ENCODE measurements at places on chromosomes 13 and 19.
A peak's percentile ranks its signal among the peaks of the same experiment; 100 is the strongest.

DNA sequence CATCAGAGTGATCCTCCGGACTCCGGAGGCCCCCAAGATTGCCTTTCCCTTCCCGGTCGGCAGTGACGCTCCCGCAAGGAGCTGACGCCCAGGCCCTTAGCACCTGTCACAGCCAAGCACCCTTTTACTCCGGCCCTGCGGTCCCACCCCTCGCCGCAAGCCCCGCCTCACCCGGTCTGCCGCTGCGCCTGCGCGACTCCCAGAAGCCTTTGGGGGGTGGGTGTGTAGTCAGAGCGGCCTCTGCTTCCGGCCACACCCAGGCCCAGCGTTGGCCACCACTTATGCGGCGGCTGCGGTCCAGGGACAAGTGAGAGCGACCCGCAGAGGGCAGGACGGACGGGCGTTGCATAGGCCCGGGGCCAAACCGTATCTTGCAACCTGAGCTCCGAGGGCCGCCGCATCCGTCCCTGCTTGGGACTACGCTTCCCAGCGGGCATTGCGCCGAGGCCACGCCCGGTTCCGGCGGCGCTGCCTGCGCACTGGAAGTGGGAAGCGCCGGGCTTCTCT, 441 bp upstream of the ZFP28 start:
- peak; percentile 85 for DNase-seq

DNA sequence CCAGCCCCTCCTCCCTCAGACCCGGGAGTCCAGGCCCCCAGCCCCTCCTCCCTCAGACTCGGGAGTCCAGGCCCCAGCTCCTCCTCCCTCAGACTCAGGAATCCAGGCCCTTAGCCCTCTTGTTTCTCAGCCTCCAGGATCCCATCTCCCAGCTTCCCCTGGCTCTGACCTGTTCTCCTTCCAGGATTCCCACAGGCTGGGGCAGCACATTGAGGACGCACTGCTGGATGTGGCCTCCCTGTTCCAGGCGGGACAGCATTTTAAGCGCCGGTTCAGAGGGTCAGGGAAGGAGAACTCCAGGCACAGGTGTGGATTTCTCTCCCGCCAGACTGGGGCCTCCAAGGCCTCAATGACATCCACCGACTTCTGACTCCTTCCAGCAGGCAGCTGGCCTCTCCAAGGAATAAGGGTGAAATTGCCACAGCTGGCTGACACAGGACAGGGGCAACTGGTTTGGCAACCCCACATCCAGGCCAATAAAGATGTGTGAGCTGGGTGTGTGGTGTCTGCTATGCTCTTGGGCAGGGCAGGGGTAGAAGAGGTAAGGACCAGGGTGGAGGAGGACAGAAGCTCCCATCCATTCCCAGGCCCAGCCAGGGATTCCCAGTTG, 22.4 kb downstream of the CPT1C start:
- DNase-seq = no peak

- no peak for DNase-seq
These were observed 3.9 kb upstream of the GSK3A start for GRCh38 chr19:42246143-42246921.

- no peak for DNase-seq
These were observed 61.8 kb downstream of the AKAP11 start for GRCh38 chr13:42333613-42334328.

- DNase-seq = no peak
These were observed 560 bp upstream of the FAM83E start for GRCh38 chr19:48615231-48616040.

GRCh38 chr13:61258185-61258584, 157.5 kb downstream of the PCDH20 start:
- no peak for DNase-seq

DNA sequence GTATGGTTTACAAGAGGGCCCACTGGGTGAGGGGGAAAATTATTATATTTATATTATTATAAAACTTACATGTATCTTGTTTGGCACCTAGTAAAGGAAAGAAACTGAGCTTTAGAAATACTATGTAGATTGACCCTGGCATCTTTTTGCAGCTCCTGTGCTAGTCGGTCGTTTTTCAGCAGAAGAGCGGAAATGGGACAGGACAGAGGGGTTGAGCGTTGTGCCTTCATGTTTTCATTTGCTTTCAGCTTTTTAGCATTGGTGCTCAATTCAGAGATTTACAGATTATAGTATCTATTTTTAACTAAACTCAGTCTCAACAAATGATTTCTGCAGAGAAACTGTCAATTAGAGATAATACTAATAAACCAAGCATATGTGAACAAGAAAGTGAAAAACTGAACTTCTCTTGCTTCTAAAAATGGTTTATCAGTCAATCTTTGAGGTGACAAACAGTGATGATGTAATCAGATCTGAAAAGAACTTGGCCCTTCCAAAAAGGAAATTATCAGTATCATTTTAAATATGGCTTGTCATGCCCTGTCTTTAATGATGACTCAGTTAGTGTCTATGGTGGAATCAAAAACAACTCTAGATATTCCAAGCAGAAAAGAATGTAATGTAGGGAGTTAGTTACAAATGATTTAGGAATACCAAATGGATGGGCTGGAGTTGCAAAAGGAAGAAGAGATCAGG, 56.9 kb upstream of the KCTD4 start:
- no peak for DNase-seq

- no peak for DNase-seq
These were observed 8.1 kb downstream of the PSG7 start for GRCh38 chr19:42928896-42929295.

DNA sequence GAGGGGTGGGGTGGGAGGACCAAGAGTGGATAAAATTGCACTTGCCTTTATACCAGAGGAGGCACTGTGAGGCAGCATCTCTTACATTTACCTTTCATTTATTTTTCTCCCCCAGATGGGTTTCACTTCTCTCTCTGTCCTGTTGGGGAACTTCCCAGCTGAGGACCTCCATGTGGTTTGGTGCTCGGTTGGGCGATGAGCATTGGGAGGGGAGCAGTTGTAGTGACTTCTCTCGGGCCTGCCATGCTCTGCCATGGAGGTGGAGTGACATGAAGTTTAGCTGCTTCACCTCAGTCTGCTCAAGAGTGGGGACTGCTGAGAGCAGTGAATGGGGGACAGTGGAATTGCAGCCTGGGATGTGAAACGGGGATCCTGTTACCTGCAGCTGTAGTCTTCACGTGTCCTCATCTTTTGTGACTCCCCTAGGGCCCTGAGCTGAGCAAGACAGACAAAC, 23.1 kb upstream of the CXCL17 start:
- DNase-seq = no peak

DNA sequence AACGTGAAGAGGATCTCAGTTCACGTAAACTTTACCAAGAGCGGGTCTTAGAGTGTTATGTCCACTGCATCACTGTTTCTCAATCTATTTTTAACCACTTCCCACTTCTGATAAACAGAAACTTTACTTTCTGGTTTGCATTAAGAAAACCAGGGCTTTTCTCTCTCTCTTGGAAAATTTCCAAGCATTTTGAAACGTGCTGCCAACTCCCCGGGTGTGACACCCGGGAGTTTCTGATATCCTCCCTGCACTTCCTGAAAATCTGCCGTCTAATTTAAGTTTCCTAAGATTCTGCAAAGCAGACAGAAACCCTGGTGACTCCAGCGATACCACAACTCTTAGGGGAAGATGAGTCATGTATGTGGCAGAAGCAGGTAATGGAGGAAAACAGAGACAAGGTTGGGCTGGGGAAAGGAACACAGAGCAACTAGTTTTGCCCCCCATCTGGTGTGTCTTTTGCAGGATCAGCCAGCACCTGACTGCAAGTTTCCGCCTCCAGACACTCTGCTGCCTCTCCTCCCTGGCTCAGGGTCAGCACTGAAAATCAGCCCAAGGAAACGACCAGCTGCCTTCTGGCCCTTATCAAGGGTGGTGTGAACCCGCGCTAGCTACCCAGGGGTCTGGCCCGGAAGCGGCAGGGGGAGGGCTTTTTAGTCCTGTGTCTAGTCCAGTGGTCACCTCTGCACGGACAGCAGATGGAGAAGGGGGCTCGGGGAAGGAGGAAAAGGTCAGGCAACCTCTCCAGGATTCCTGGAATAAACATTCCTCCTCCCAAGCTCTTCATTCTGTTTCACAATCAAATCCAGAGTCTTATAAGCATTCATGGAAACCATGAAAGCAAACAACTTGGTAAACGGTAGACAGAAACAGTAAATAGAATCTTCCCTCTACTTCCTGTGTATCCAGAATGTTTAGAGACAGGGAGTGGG, 11.3 kb upstream of the FFAR2 start:
- no peak for DNase-seq

- DNase-seq = no peak
These were observed 25.2 kb downstream of the SPATA13 start for GRCh38 chr13:24185591-24186232.

DNA sequence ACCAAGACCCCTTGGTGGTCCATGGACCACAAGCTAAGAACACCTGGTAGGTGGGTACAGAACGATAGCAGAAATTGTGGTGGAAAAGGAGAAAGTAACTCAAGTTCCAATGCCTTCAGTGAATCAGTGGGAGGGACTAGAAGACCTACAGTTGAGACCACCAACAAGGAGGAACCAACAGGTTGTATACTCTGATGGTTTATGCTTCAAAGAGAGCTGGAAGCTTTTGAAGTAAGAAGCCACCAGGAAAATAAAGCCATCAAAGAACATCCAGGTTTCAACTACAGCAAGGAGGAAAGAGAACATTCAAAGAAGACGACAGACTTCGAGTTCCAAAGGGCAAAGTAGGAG, 42.4 kb downstream of the DIAPH3 start:
- no peak for DNase-seq
